ENCODE measurements at places on chromosomes 2 and 18.

DNA sequence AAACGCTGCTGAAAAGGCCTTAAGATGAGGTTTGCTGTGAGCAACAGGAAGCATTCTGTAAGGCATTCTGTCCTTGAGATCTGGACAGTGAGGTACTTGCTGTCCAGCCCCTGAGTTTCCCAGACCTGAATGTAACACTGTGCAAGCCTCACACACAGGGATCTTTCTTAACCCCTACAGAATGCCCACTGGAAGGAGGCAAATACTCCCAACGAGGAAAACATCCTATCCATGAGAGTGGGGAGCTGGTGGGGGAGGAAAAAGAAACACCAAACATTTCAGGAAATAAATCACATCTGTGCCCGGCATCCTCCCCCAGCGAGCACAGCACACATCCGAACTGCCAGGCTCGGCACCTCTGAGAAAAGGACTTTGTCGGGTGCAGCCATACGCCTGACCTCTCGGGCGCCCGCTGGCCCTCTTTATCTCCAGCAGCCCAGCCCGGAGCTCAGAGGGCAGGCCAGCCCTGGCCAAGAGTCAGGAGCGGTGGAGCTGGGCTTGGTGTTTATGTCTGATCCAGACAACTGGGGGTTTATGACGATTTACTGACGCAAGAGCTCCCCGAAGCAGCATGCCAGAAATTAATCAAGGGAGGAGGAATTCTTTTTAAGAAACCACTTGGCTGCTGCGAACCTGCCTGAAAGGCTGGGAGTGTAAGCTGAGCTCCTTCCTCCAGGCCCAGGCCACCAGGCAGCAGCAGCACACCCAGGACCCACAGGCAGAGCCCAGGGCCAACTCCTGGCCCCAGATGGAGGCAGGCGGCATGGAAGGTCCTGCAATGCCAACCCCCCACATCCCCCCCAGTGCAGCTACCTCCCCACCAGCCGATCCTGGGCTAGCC, 72.2 kb downstream of the HDAC4 start:
- DNase-seq, result no peak

DNA sequence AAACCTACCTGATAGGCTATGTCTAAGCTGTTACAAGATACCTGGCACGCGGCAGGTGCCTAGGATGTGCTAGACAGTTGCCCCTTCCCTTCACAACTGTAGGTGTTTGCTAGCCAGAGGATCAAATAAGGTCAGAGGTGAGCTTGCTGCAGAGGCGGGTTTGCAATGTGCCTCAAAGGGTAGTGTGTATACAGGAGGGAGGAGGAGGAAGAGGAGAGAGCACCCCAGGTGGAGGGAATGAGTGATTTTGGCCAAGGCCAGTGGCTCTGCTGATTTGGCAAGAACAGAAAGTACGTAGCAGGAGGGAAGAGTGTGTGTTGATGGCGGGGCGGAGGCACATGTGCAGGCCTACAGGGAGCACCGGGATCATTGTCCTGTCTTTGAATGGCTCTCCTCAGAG, 236.5 kb downstream of the HAUS1 start:
- no peak for DNase-seq

- no peak for DNase-seq
These were observed 62.8 kb downstream of the INPP4A start for GRCh38 chr2:98507461-98507860.

DNA sequence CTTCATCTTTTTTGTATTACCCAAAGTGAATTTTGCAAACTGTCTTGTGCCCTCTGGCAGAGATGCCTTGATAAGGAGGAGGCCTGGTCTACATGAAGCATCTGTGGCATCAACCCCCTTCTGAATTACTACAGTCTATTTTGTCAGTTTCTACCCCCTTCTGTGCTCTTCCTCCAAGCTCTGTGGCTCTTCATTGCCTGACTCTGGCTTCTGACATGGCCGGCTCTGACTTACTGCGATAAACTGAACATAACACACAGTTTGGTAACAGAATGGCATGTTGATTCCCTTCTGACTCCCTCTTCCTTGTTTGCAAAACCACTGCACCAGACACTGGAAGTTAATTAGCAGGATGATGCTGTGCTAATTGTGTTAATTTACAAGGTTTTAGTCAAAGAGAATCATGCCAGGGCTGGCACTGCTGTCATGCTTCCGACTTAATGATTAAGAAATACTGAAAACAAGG, 122.5 kb downstream of the FIGN start:
- DNase-seq, result no peak

GRCh38 chr18:65227970-65228369, 522.8 kb upstream of the CDH7 start:
- DNase-seq, result no peak

DNA sequence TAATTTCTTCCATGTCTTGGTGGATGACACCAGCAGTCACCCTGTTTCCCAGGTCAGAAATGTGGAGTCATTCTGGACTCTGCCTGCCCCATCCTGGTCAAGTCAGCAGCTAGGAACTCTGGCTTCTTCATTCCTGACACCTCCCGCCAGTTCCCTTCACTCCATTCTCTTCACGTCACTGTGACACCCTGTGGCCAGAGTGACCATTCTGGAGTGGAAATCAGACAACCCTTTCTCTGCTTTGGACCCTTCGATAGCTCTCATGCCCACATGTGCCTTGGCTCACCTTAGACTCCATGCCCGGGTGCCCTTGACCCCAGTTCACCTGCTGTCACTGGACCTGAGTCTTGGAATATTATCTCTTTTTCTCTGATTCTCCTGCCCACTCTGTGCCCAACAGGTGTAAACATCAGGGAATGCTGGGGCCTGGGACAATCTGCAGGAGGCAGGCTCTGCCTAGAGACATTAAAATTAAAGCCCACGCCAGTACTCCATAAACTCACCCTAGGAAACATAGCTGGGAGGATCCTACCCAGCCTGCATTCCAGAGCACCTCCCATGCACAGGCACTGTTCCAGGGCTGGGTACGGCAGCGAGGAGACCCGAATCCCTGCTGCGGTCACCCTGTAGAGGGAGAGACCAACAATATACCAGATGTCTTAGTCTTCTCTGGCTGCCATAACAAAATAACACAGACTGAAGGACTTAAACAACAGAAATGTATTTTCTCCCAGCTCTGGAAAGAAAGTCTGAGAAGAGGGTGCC, 41.1 kb upstream of the FAHD2A start:
- DNase-seq, result no peak
